ENCODE measurements at places on chromosomes 1 and 21. TPM values are rescaled to one million over a fixed set of nuclear protein-coding genes. Genes with fewer than 3 reads are reported as not detected.

C1orf87 gene
- polyA plus RNA-seq = not detected

ESRRG gene
- not detected for polyA plus RNA-seq

BRINP2 gene
- not detected for polyA plus RNA-seq

SMPDL3B gene
- not detected for polyA plus RNA-seq

LINGO4 gene
- 0.20 TPM for polyA plus RNA-seq

BACE2 gene
- 0.52 TPM for polyA plus RNA-seq

LCE3D gene
- polyA plus RNA-seq = not detected
